ENCODE measurements at places on chromosomes 7 and 10.

DNA sequence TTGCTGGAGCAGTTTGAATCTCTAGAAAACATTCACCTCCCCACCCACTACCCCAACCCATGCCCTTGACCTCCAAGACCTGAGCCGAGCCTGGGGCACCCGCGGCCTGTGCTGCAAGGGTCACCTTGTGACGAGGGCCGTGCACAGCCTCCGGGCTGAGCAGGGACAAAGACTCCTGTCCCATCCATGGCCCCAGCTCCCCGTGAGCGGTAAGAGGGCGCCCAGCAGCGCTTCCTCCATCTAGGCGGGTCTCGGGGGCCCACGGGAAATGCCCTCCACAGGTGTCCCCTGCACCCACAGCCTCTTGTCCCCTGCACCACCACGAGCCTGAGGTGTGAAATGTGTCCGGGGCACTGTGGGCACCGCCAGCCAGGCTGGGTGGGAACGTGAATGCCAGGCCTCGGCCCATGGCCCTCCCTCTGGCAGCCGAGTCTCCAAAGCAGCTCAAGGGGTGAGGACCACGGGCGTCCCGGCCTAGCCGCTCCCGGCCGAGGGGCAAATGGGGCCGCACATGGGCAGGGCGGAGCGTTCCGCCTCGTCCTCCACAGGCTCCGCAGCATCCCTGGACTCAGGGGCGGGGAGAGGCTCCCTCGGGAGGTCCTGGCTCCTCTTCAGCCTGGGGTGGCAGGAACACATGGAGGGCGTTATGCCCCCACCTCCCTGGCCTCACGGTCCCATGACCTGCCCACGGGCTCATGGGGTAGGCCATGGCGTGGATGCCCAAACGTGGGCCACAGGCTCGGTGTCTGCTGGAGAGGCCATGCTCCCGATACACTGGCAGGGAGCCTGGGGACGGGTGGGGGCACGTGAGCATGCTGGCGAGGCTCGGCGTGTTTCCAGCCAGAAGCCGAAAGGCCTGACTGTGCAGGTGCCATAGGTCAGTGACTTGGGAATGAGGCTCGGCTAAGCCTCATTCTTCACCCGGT is 21.1 kb downstream of the DPYSL4 start:
- DNase-seq = no peak

DNA sequence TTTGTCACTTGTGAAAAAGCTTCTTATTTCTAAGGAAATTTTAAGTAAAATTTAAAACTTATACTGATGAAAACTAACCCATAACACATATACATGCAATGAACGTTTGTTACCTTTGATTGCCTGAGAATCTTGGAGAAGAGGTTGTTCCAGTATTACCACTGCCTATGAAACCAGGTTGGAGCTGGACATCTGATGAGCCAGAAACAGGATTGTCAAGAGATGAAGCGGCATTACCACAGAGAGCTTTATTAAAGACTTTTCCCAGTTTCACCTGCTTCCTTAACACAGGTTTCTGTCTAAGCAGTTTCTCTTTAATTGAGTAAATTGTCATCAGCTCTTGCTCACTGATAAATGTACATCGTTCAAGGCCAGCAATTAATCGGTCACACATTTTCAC is 9.0 kb upstream of the KIF20B start:
- no peak for DNase-seq

- DNase-seq = no peak
Measured at GRCh38 chr10:97627731-97628130, 5.6 kb downstream of the MORN4 start.

- no peak for DNase-seq
Measured at GRCh38 chr7:38432671-38433070, 159.2 kb upstream of the TARP start.

DNA sequence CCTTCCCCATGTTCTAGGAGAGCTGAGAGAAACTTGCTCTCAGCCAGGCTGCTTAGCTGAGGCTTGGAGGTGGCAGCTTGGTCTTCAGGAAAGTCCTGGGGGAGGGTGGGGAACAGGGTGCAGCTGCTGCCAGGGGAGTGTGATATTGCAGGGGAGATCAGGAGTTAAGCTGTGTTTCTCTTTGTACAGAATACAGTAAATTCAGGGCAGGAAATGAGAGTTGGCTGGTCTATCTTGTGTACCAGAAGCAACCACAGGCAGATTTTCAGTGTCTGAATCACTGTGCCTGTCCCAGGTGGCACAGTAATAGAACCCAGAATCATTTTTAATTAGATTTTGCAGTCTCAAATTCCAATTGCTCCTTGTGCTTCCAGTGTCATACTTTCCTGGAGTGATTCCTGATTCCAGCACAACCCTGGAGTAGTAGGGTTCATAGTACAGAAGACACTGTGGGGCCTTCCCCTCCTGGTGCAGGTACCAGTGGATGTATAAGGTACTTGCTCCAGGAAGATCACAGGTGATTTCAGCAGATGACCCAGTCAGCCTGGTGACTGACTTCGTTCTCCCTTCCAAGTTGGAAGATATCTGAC is 94.0 kb upstream of the TARP start:
- DNase-seq = no peak

DNA sequence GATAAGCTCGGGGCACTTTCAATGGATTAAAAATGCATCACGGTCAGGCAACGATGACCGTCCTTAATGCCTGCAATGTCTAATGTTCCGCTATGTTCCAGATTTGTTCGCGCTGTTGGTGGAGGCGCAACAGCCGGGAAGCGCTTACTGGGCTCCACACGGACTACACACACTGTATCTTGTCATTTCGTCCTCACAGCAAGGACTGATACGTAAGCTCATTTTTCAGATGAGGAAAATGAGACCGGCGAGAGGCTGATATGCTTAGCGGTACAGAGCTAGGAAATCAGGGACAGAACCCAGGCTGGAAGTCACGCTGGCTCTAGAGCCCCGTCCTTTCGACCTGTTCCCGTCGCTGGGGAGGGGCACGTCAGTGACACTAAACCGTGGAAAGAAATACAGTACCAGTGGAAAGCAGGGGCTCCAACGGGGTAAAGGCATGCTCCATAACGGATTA is 670 bp downstream of the TPK1 start:
- DNase-seq = peak; percentile 59

GRCh38 chr7:138079137-138079536 is 2.9 kb downstream of the AKR1D1 start:
- DNase-seq = no peak

- no peak for DNase-seq
Measured at GRCh38 chr10:47026301-47027107, 115.3 kb downstream of the PTPN20 start.

GRCh38 chr10:55630491-55631056 is 730.5 kb downstream of the ZWINT start:
- DNase-seq = peak; percentile 4

- DNase-seq = no peak
Measured at GRCh38 chr10:125017547-125018298, 75.8 kb downstream of the ZRANB1 start.

GRCh38 chr7:3915337-3915878 is 614.4 kb downstream of the SDK1 start:
- no peak for DNase-seq

GRCh38 chr10:128186959-128187787 is 61.0 kb upstream of the MKI67 start:
- no peak for DNase-seq

DNA sequence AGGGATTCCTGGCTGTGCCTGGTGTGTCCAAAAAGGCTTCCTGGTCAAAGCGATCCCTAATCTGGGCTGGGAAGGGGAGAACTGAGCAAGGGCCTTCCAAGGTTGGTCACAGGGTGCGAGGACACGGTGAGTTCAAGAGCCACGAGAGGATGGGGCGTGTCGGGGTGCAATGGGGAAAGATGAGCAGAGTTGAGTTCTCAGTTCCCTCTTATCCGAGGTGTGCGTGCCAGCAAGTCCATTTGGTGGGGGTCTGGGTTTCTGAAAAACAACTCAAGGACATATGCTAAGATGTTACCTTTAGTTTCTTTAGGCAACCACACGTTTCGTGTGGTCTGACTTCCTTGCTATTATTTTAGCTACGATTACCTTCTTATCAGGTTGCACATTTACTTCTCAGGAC is 1.3 kb downstream of the ZNF775 start:
- DNase-seq = no peak

GRCh38 chr10:127762925-127763324 is 25.9 kb downstream of the FOXI2 start:
- DNase-seq = no peak

DNA sequence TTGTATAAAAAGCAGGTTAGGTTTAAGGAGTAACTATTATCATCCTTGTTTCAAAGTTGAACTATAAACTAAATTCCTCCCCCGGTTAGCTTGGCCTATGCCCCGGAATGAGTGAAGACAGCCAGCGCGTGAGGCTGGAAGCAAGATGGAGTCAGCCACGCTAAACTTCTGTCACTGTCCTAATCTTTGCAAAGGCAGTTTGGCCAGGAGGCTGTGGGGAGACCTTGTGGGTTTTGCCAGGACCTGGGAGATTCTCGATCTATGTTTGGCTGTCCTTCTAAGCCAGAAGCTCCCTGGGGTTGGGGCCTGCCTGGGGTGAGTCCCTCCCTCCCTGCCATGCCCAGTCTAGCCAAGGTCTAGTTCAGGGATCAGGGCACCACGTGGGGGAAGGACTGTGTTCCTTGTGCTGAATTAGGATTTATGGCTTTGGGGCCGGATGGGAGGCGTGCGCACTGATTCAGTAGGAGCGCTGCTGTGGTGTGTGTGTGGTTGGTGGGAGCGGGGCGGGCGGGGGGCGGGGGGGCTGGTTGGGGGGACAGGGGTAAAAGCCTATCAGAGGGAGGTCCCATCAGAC is 871 bp upstream of the GTF2IRD1 start:
- no peak for DNase-seq

- DNase-seq = no peak
Measured at GRCh38 chr10:2387672-2388071, 650.3 kb upstream of the ADARB2 start.

DNA sequence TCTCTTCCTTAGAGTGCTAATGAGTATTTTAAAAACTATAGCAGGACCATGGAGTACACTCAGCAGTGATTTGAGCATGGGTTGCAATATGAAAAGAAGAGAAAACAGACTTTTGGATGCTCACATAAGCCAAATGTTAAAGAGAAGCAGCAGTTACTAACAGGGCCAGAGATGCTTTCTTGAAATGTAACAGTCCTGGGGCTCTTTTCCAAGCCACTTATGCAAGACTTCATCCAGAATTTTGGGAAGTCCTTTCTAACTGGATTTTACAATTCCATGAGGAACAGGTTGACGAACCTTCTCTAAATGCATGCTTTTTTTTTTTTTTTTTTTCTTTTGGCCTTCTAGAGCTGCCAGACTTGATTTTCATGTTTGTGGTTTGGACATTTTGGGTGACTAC is 282.0 kb downstream of the SEC23IP start:
- no peak for DNase-seq

- DNase-seq = no peak
Measured at GRCh38 chr7:10740805-10741204, 232.9 kb upstream of the PHF14 start.

DNA sequence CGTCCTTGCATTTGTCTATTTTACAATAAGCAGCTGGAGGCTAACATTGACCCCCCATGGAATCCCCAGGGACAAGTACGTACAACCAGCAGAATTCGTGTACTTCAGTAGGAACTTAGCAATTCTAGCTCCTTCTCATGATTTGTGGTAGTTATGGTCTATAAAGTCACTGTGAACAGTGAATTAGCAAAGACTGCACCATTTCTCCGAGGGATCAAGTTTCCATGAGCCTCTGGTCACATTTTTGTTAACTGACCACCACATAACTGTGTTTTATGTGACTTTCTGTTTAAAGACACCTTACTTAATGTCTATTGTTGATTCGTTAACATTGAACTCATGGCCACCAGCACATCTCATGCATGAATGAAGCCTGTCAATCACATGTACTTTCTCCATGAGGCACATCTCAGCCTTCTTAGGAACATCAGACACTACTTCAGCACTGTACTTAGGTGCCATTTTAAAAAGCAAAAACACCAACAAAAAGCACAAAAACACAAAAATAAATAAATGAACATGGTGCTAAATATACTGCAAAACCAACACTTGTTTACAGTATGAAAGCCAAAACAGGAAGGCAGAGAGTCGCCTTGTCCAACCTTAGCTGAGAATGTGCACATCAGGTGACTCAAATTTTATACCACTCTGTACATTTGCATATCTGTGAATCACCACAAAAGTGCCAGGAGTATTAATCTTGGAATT is 9.0 kb upstream of the UCN3 start:
- no peak for DNase-seq

DNA sequence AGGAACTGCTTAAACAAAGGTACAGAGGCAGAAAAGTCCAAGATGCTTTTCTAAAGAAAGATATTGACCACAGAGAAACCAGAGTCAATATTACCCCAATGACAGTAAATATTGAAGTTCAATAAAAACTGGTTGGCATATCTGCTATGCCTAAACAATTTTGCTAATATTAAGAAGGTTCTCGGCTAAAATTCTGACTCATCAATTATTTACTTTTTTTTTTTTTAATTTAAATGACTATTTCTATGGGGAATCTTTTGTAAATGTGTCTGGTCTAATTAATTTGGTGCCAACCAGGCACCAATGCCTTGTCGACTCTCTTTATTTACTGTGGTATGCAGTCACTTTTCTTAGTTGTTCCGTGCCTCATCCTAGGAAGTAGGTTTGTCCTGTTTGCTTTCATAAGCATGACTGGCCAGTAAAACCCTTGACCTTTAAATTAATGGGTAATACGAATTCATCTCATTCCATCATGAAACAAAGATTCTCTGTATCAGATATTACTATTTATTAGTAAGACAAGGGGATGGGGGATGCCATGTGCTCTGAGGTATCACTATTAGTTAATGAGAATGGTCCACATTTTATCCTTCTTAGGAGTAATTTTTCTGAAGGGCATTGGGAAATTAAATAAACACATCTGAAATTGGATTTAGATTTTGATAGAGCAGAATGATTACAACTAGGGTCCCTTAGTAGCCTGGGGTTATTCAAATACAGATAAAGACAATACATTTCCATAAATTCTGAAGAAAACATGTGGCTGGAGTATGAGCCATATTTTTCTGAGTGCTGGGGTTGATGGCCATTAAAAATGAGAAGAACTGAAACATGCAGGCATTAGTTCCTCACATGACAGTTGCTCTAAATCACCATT is 154.4 kb downstream of the VTI1A start:
- DNase-seq = no peak

DNA sequence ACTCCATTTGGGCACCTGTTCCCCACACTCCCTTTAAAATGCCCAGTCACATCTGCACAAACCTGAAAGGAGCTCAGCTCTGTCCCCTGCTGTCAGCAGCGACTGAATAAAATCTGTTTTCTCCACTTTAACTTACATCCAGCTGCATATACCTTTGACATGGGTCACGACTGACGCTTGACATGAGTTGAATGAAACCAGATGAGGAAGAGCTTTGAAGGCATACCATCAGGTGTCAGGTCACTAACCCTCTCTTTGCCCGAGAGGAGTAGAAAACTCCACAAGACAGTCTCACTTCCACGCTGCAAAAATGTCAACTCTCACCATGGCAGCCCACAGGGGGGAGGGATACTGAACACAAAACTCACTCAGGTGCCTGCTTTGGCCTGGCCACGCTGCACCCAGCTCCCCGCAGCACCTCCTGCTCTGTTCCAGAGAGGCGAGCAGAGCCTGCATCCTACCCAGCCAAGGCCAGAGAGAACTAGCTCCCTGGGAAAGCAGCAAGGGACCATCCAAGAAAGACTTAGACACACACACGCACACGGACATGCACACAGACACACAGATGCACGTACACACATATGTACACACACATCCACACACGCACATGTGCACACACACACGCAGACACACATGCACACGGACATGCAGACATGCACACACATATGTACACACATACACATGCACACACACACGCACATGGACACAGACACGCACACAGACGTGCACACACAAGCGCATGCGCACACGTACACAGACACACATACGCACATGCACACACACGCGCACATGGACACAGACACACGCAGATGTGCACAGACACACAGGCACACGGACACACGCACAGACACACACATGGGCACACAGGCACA is 191.0 kb downstream of the MAD1L1 start:
- DNase-seq = no peak

All from fibroblast of pulmonary artery (primary cell).